ENCODE measurements at places on chromosomes 6 and 20.

- peak; percentile 13 for DNase-seq
- peak within 1 kb of the TSS; percentile 46 for H3K4me3 ChIP-seq
- H3K27ac ChIP-seq, result no peak within 1 kb of the TSS
- no peaks in the 10 kb centered on the region for H3K4me1 ChIP-seq
- no peaks in the 10 kb centered on the region for H3K36me3 ChIP-seq
- H3K27me3 ChIP-seq, result peaks cover 20% of the 10 kb centered on the region
Measured at GRCh38 chr6:35213824-35214756, at the start of gene SCUBE3. Gene SCUBE3, plus strand, starts transcription at chr6:35213956. Its CDS starts 463 bp downstream, at chr6:35214419.

GRCh38 chr20:43767686-43768474 lies 41.1 kb upstream of the GTSF1L start:
- no peaks in the 10 kb centered on the region for H3K4me1 ChIP-seq
- peaks cover 2% of the 10 kb centered on the region for H3K27me3 ChIP-seq
- no peak for DNase-seq
- H3K27ac ChIP-seq, result no peak overlapping the region
- no peak overlapping the region for H3K4me3 ChIP-seq

DNA sequence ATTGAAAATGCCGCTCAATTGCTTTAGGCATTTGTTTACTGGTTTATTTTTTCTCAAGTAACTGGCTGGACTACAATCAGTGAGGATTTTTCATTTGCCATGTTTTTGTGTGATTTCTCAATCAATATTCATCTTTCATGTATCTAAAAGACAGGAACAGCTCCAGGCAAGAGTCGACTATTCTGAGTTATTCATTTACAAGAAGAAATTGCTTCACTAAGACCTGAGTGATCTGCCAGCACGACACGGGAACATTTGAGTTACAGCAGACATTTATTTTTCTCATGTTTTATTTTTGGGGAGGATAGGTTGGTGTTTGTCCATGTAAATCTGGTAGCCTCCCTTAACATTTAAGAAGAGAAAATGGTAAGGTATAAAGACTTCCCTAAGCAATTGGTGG lies 124.1 kb downstream of the CBLN4 start:
- no peaks in the 10 kb centered on the region for H3K36me3 ChIP-seq
- H3K4me3 ChIP-seq, result no peak overlapping the region
- DNase-seq, result no peak
- no peak overlapping the region for H3K27ac ChIP-seq
- no peaks in the 10 kb centered on the region for H3K27me3 ChIP-seq
- no peaks in the 10 kb centered on the region for H3K4me1 ChIP-seq

- no peak overlapping the region for H3K4me3 ChIP-seq
- H3K4me1 ChIP-seq, result peaks cover 5% of the 10 kb centered on the region
- no peak for DNase-seq
- H3K27ac ChIP-seq, result no peak overlapping the region
Measured at GRCh38 chr20:49810491-49811190, 2.0 kb upstream of the SLC9A8 start.

DNA sequence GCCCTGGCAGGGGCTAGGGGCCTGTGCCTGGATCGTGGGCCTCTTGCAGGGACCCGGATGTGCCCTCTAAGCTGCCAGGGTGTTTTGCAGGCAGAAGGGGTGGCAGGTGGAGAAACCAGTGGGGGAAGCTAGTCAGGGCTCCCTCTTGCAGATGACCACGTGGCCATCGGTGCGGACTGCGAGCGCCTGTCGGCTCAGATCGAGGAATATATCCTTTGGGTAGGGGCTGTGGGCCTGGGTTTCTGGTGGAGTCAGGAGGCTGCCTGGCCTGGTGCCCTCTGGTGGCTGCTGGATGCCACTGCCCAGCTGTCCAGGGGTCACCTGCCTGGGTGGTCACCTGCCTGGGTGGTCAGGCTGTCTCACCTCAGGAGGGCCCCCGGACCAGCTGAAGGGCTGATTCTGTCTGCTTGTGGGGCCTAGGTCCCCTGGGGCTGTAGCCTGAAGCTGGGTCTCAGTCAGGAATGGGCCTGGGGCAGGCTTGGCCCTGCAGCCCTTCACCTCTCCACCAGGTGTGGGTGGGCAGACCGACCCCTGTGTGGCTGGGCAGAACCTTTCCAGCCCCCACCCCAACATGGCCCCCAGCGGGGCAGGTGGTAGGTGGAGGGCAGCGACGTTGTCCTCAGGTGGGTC lies 6.7 kb downstream of the TCEA2 start:
- DNase-seq, result no peak
- no peaks in the 10 kb centered on the region for H3K27me3 ChIP-seq
- no peak overlapping the region for H3K4me3 ChIP-seq
- H3K27ac ChIP-seq, result no peak overlapping the region

- no peaks in the 10 kb centered on the region for H3K27me3 ChIP-seq
- no peaks in the 10 kb centered on the region for H3K36me3 ChIP-seq
- H3K4me3 ChIP-seq, result no peak overlapping the region
- no peak overlapping the region for H3K27ac ChIP-seq
- no peaks in the 10 kb centered on the region for H3K4me1 ChIP-seq
- no peak for DNase-seq
Measured at GRCh38 chr6:74870403-74870802, 335.4 kb downstream of the COL12A1 start.

DNA sequence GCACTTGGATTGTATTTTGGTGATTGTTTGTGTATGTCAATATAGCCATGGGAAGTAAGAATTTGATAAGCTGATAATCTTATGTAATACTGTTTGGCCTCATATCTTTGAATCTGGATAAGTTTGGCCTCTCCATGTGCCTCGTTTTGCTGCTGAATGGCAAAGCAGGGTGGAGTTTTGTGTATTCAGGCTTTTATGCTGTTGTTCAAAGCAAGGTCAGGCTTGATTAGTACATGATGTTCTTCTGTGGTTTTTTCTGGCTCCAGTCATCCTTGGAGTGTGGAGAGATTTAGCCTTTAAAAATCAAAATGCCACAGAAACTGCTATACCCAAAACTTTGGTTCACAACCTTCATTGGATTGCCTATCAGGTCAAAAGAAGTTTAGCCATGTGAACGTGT lies 728.9 kb upstream of the GJE1 start:
- H3K4me1 ChIP-seq, result no peaks in the 10 kb centered on the region
- no peaks in the 10 kb centered on the region for H3K27me3 ChIP-seq
- no peak overlapping the region for H3K4me3 ChIP-seq
- no peak overlapping the region for H3K27ac ChIP-seq

DNA sequence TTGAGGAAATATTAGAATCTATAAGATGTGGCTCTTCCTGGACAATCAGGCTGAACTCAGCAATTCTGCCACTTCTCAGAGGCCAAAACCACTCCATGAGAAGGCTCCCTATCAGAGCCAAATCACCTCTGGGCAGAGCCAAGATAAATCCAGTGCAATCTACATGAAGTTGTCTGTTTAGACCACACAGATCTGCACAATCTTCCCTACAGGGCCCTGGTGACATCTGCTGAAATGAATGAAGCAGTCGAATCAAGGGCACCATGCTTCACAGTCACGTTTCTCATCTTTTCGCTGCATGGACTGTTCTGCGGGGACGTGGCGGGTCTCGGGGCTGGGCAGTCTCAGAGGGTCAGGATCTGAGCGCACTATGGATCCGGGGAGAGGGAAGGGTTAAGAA lies 60.1 kb upstream of the CD93 start:
- no peaks in the 10 kb centered on the region for H3K4me1 ChIP-seq
- no peaks in the 10 kb centered on the region for H3K36me3 ChIP-seq
- no peak overlapping the region for H3K4me3 ChIP-seq
- H3K27me3 ChIP-seq, result no peaks in the 10 kb centered on the region

DNA sequence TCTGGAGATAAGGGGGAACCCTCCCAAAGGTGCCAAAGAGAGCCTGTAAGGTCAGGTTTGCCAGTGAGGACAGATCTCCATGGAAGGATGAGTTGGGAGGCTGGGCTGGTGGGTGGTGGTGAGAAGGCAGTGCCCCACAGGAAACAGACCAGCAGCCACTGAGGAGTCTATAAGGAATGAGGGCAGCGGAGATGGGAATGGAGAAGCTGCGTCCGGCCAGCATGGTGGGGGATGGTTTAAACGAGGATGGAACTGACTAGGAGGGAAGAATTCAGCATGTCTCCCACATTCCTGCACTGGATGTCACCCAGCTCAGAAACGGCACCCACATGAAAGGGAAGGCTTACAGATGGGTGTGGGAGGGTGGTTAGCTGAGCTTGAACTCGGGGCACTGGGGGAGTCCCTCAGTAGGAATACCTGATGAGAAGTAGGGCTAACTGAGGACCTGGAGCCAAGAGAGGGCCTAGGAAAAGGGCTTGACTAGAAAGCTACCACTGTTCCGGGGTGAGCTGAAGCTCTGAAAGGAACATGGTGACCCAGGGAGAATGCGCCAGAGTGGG lies 53.2 kb downstream of the FOXA2 start:
- DNase-seq, result no peak
- no peaks in the 10 kb centered on the region for H3K27me3 ChIP-seq
- H3K27ac ChIP-seq, result no peak overlapping the region
- H3K36me3 ChIP-seq, result no peaks in the 10 kb centered on the region

Measured in small intestine (tissue), 16 donors.